ENCODE measurements at places on chromosomes 12 and 14. TPM values are rescaled to one million over a fixed set of nuclear protein-coding genes. Genes with fewer than 3 reads are reported as not detected.
A peak's percentile ranks its signal among the peaks of the same experiment; 100 is the strongest.

- no peak for DNase-seq
These were observed 100.3 kb downstream of the DAD1 start for GRCh38 chr14:22488522-22489243.

GRCh38 chr14:54487771-54488170 is 1.0 kb downstream of the GMFB start:
- no peak for DNase-seq

GRCh38 chr12:92771001-92771400 is 68.2 kb downstream of the PLEKHG7 start:
- no peak for DNase-seq

DNA sequence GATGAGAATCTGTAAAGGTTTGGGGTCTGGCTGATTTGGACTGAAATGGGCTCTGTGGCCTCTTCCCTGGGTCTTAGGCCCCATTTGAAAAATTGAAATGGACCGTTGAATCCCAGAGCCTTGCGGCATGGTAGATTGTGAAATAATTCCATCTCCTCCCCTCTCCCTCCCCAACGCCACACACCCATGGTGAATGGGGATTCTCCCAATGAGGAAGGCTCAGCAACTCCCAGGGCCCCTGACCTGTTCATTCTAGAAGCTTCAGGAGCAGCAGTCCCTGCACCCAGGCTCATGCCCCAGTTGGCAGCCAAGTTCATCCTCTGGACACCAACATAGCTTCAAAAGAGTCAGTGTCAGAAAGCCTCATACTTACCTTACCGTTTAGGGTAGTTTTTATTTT is 217.4 kb downstream of the ZFP36L1 start:
- no peak for DNase-seq

DNA sequence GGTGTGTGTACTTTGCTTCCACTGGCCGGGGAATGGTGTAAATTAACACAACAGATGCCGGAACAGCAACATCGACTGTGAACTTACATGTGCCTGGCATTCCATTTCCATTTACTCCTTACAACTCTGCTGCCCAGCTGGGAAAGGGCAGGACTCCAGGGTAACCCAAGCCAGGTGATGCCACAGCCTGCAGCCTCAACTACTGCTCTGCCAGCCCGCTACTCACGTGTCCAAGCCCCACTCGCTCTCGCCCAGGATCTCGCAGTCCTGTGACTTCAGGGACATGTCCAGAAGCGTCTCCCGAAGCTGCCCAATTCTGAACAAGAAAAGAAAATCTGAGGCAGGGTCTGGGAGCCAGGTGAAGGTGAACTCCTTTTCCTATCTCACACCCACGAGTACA is 10.7 kb downstream of the ABCD4 start:
- no peak for DNase-seq

- no peak for DNase-seq
These were observed 5.6 kb upstream of the OR10P1 start for GRCh38 chr12:55631056-55631455.

DNA sequence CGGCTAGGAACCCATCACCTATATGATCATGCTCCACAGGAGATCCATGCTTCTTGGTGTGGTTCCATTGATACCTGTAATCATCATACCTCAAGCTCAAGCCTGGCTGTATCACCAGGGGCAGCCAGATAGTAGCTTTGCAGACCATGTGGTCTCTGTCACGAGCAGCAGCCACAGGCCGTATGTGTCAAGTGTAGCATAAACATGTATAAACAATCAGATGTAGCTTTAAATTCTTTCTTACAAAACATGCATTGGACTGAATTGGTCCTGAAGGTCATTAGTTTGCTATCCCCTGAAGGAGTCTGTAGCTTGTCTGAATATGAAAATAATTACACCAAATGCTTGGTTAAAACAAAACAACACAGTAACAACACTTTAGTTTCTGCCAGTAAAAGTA is 1223.2 kb upstream of the TMEM132C start:
- DNase-seq = no peak

DNA sequence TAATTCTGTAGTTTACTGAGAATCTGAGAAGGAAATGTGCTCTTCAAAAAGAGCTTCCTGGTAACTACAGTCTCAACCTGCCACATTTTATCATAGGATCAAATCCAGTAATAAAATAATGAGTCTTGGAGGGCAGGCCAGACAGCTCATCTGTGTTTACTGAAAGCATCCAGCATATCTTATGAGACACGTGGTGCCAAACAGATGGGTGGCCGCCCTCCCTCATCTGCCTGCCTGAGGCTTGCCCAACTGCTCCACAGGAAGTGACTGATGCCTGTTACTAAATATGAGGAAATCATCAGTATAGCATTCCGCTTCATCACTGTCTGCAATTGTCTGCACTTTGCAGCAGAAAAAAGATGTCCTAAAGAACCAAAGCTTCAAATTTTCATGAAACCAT is 13.5 kb downstream of the DHRS7 start:
- DNase-seq = peak; percentile 85

GRCh38 chr14:26984311-26985177 is 386.7 kb upstream of the NOVA1 start:
- DNase-seq = peak; percentile 31

DNA sequence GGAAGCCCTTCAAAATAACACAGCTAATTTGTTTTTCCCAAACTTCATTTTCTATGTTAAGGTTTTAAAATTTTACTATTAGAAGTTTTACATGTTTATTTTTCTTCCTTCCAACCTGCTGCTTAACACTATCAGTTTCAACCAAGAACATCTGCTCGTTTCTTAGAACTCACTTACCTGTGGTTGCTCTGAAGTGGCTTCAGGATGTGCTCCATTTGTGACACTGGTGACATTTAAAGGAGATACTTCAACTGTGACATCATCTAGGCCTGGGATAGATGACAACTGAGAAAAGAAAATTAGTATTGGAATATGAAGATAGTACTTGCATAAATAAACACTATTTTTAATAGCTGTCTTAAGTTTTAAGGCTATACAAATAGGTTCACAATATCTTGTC is 17.9 kb downstream of the WASHC3 start:
- no peak for DNase-seq

DNA sequence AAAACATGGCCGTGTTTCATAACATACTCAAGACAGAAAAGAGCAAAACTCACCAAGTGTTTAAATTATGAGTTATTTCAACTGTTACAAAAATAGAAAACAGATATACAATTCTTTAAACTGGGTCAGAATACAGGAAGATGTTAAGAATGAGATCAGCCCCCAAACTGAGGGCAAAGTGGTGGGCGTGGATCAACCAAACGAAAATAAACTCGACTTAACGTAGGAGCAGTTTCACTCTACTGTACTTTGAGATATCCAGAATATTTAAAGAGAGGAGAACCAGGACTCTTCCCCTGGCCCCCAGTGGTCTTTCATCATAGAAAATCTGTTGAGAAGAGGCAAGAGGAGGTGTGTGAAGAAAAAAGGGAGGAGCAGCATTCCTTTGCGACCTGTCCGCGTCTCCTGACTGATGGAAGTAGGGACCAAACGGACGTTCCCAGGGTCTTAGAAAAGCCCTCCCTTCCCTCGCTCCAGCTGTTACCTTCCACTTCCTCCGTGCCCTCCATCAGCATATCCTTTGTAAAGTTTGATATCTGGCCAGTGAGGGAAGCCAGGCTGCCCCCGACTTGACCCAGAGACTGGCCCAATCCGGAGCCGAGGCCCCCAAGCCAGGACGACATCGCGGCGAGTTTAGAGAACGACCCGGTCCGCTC is 668 bp downstream of the TRIP11 start:
- no peak for DNase-seq

DNA sequence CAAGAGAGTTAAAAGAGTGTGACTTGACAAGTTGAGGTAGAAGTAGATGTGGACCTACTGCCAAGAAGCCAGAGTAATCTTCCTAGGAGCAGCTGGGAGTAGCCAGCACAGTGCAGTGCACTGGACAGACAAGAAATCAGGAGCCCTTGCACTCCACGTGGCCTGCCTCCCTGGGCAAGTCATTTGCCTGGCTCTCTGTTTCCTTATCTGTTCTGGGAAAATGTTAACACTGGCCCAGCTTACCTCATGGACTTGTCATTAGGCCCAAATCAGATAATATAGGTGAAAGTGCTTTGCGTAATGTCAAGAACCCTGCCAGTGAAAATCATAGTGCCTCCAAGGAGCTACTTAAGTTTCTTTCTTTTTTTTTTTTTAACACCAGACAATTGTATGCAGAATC is 19.2 kb downstream of the SLC7A8 start:
- no peak for DNase-seq

DNA sequence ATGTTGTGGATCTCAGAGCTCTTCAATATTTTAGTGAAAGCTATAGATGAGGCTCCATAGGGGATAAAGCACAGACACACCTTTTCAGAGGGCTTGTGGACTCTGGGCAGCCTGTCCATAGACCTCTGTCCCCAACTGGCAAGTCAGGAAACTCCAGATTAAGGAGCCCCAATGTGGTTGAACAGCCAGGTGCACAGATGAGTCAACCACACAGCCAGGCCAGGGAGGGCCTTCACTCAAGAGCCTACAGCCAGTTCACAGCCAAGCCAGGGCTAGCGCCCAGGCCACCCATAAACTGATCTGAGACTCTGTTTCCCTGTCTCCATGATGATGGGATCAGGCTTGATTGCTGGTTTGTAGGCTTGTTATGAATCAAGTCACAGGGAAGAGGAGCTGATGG is 1.0 kb upstream of the BDKRB2 start:
- no peak for DNase-seq

GRCh38 chr14:74599946-74600345 is 12.1 kb downstream of the LTBP2 start:
- no peak for DNase-seq

GRCh38 chr12:124434951-124435805 is 132.2 kb downstream of the NCOR2 start:
- DNase-seq = no peak

The P2RX7 gene
- polyA plus RNA-seq = 0.39 TPM

The LRFN5 gene
- polyA plus RNA-seq = 0.11 TPM

The ATP5MC2 gene
- 748 TPM for polyA plus RNA-seq

The SLC17A8 gene
- not detected for polyA plus RNA-seq

The EFS gene
- polyA plus RNA-seq = 2.2 TPM
